ENCODE measurements at places on chromosomes 3 and 15.

DNA sequence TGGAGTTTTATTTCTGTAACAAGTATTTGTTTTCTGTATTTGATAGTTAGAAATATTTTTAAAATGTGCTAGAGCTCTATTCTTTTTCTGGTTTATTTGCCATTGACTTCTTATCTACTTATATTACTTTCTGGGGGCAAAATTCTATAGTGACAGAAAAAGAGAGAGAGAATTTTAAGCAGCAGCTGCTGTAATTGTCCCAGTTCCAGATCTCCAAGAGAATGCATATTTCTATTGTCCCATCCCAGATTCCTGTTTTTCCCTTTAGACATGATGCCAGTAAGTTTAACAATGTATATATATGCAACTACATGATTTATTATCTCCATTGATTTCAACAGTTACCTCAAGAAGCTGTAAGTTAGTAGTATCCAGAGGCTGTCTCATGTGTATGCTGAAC is 541.7 kb upstream of the ZNF385D start:
- no peak for DNase-seq

- DNase-seq = no peak
These were observed 1100.4 kb downstream of the ROBO2 start for GRCh38 chr3:78140274-78140673.

DNA sequence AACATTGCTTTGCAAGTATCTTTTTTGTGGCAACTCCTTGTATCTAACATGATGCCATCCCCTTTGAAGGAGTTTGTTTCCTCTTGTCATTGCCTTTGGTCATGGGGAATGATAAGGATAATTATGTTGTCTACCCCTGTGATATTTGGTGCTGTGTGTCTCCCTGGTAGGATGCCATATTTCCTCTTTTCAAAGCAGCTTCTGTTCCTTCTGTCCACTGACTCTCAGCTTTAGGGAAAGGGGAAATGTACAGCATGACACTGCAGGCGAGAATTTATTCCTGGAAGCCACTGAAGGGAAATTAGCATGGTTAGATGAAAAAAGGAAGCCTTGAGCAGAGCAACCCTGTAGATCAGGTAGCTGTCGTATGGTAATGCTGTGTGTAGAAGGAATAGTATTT is 576.7 kb downstream of the CADM2 start:
- DNase-seq = no peak

GRCh38 chr3:146496726-146497125 is 27.4 kb upstream of the PLSCR2 start:
- no peak for DNase-seq

- peak; percentile 50 for DNase-seq
These were observed 104.5 kb downstream of the RARB start for GRCh38 chr3:25532431-25533162.

GRCh38 chr3:115580566-115580965 is 42.7 kb upstream of the GAP43 start:
- DNase-seq = no peak

DNA sequence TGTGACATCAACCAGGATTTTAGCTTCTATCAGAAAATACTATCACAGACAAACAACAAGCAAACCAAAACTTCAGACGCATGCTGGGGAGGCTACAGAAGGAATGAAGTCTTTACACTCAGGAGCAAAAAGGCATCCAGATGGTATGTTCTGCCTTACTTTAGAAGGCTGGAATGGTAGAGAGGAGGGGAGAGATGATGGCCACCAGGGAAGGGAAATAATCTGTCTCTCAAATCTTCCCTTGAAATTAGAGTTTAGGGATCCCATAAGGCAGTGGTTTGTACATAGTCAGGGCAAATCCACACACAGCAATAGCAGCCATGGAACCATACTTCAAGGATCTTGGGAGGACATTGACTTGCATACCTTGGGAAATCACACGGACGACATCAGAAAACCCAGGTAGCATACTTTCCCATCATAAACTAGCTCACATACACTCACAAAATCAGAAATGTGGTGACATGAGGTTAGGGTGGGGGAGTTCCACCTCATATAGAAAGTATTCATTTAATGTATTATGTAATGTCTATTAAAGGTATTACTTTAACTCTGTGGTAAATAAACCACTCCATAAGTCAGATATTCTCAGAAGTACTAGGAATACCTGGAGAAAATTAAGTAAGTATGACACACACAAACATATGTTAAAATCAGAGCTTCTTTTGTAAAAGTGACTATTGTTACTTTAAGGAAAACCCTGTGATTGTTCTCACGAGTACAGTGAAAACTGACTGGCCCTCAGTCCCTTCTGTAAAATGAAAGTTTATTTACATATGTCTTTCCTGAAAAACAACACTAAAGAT is 9.4 kb downstream of the BTLA start:
- DNase-seq = no peak

GRCh38 chr3:14397531-14397930 is 4.9 kb upstream of the SLC6A6 start:
- no peak for DNase-seq

DNA sequence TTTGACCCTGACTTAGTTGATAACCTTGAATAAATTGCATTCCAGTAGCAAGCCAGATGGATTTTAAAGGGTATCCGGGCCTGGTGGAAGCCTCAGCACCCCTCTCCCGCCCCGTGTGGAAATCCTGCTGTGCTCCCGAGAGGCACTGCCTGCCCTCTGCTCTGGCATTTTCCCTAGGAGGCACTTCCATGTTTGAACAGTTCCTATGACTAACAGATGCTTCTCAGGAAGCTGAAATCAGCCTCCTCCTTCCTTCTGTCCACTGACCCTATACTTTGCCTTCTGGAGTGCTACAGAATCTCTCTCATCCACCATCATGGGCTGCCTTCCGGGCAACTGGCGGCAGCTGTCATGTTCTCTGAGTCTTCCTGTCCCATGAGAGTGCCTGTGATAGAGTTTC is 90.8 kb downstream of the GABRG3 start:
- no peak for DNase-seq

GRCh38 chr3:31858439-31858838 is 122.6 kb downstream of the OSBPL10 start:
- no peak for DNase-seq

DNA sequence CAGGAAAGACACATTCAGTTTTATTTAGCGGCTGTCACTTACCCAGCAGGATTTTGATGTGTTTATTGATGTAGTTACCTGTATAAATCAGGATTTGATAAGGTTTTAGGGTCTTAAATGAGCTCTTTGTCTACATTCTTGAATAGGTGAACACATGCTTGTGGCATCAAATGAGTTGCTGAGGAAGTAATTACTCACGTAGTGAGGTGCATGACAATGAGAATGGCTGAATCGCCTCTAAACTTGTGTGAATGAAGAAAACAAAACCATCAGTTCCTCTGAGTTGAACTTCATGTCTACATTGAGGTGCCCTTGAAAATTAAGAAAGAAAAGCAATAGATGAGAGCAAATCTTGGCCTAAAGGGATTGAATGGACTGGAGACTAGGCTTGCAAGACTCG is 245.6 kb upstream of the SATB1 start:
- no peak for DNase-seq

DNA sequence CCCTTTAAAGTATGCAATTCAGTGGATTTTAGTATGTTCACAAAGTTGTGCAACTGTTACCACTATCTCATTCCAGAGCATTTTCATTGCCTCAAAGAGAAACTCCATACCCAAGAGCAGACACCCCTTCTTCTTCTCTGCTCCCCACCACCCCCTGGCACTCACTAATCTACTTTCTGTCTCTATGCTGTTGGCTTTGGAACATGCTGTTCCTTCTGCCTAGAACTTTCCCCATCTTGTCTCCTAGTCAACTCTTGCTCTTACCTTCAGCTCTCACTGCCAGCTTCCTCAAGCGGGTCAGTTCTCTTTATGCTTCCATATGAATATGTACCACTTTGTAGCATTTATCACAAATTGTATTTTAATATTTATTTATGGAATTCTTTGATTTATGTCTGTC is 50.1 kb downstream of the TYRO3 start:
- no peak for DNase-seq

- no peak for DNase-seq
These were observed 6.6 kb downstream of the NLGN1 start for GRCh38 chr3:173404156-173404555.

GRCh38 chr3:136658946-136659682 is 93.1 kb downstream of the STAG1 start:
- DNase-seq = no peak

- DNase-seq = no peak
These were observed 31.6 kb upstream of the OR5K4 start for GRCh38 chr3:98322101-98322500.

DNA sequence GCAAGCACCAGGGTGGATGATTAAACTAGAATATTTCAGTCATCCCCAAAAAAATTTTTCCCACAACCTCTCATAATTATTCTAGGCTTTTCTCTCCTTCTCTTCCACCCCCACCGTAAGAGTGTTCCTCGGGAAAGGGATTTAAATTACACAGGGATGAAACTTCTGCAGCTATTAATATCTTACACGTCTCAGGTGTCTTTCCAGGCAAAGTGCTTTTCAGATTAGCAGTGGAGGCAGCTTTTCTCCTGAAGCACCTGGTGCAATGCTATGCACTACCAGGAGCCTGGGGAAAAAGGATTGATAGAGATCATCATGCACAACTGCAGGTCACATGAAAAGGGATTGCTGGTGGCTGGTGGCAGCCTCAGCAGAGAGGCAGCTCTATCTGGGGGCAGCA is 250.4 kb downstream of the NTRK3 start:
- no peak for DNase-seq

DNA sequence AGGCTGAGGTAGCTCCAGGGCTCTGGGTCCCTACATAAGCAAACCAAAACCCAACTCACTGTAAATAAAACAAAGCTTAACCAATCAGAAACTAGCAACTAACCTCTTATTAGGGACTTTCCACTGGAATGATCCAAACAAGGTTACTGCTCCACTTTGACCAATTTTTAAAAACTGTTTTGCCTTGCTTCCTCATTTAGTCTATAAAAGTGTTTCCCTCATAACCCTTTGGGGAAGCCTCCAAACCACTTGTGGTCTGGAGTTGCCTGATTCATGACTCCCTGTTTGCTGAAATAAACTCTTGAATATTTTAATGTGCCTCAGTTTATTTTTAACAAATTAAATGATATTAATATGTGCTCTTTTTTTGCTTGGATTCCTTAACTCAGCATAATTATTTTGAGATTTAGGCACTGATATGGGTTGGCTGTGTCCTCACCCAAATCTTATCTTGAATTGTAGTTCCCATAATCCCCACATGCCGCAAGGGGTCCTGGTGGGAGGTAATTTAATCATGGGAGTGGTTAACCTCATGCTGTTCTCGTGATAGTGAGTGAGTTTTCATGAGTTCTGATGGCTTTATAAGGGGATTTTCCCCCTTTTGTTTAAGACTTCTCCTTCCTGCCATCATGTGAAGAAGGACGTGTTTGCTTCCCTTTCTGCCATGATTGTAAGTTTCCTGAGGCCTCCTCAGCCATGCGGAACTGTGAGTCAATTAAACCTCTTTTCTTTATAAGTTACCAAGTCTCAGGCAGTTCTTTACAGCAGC is 90.6 kb downstream of the CD200R1L start:
- DNase-seq = no peak

- DNase-seq = no peak
These were observed 204.6 kb downstream of the PLCL2 start for GRCh38 chr3:17089314-17089700.
